LoVo (cell line): ENCODE measurements at places on chromosomes 3 and 15.

- no peak for DNase-seq
Observed at GRCh38 chr3:99863588-99863987, 45.9 kb downstream of the CMSS1 start.

DNA sequence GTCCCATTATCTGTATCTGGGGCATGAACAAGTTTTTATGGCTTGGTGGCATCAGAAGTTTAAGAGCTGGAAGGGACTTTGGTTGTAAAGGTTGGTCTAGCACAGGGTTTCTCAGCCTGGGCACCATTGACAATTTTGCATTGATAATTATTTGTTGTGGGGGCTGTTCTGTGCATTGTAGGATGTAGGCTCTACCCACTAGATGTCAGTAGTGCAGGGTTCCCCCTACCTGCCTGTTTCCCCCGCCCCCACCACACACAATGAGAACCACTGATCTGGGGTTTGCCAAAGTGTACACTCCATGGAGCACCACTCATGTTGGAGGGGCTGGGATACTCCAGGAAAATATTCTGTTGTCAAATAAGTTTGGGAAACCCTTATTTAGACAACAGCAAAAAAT, 42.7 kb downstream of the PLCL2 start:
- DNase-seq = no peak

DNA sequence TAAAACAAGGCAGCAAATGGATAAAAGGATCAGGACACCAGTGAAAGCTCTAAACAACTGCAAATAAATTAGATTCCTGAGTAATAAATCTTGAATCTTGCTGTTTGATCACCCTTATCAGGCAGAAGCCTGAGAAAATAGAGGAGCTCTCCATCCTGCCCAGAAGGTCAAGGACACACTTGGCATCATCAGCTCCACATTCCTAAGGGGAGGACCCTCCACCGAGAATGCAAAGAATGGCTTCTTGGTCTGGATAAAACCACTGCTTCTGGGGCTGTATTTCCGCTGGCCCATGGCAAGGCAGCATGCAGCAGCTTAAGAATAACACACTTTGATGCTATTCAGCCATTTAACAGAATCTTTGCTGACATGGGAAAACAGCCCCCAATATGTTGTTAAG, 108.9 kb upstream of the TSC22D2 start:
- DNase-seq = no peak

- DNase-seq = no peak
Observed at GRCh38 chr3:184296616-184297015, 2.4 kb upstream of the PSMD2 start.

DNA sequence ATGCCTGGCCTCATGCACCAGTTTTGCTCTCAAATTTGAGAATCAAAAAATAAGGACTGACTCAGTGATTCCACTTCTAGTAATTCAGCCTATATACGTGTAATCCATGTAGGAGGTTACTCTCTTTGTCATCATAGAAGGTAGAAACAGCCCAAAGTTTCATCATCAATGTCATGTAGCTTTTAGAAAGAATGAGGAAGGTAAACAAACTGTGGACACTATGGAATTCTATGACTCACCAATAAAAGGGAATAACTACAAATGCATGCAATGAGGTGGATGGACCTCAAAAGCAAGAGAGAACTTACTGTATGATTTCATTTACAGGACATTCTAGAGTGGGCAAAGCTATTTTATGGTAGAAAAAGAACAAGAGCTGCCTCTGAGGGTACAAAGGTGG, 93.2 kb upstream of the LRIG1 start:
- peak; percentile 63 for DNase-seq

GRCh38 chr15:47334805-47335535, 382.3 kb upstream of the SEMA6D start:
- DNase-seq = no peak
